ENCODE measurements at places on chromosomes 13 and 19.

- no peak for DNase-seq
Measured at GRCh38 chr19:50046649-50047503, 21.1 kb downstream of the ZNF473 start.

- DNase-seq, result peak; percentile 30
Measured at GRCh38 chr13:79228972-79229371, 177.1 kb downstream of the RBM26 start.

DNA sequence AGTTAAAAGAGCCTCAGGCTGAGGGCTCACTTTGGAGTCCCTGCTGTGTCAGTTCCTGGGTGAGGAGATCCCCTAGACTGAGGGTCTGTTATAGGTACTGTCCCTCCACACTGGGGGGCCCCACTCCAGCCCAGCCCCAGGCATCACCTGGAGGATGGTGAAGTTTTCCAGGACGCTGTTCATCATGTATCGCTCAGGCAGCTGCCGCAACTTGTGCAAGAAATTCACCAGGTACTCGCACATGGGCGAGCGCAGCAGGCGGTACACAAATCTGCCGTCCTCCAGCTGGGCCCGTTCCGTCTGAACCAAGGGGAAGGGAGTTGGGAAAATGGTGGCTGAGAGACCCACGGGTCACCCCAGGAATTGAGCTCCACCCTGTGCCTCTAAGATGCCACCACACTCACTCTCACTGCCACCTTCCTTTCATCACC is 7.1 kb downstream of the CD37 start:
- DNase-seq, result no peak

- no peak for DNase-seq
Measured at GRCh38 chr19:7139095-7139494, 69.6 kb downstream of the ZNF557 start.

All from EL (cell line).